Stimulated activated CD4-positive, alpha-beta T cell treated with anti-CD3 and anti-CD28 coated beads, Interleukin-1b, Interleukin-23, amount 100 ng/mL, for 1 hour (primary cell): ENCODE measurements at places on chromosomes 7 and 10.

DNA sequence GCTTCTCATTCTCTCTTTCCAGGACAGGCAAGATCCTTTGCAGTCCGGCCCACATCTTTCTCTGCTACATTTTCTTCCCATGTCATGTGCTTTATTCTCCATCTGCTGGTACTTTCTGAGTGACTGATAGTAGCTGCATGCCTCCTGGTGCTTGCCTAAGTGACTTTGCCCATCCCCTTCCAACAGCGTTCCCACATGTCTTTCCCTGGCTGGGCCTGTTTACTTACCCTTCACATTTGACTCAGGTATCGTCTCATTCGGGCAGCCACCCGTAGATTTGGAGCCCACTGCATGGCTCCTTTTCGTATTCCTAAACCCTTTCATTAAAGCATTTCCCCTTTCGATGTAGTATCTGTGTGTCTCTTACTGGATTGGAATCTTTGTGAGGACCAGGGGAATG lies 24.6 kb downstream of the TYW1 start:
- DNase-seq, result no peak

DNA sequence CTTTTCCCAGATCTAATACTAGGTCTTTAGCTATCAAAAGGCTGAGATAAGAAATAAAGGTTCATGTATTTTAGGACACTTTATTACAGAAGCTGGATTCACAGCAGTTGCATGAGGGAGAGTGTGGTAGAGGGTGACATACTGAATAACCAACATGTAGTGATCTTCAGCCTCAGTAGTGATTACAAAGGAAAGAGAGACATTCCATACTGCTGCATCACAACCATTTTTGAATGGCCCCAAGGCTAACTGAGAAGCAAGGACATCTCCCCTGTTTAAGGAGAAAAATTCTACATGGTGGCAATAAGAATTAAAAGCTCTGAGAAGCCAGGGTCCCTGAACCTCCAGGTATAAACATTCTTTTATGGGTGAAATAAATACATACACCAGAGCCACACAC lies 35.3 kb downstream of the COG5 start:
- DNase-seq, result no peak

DNA sequence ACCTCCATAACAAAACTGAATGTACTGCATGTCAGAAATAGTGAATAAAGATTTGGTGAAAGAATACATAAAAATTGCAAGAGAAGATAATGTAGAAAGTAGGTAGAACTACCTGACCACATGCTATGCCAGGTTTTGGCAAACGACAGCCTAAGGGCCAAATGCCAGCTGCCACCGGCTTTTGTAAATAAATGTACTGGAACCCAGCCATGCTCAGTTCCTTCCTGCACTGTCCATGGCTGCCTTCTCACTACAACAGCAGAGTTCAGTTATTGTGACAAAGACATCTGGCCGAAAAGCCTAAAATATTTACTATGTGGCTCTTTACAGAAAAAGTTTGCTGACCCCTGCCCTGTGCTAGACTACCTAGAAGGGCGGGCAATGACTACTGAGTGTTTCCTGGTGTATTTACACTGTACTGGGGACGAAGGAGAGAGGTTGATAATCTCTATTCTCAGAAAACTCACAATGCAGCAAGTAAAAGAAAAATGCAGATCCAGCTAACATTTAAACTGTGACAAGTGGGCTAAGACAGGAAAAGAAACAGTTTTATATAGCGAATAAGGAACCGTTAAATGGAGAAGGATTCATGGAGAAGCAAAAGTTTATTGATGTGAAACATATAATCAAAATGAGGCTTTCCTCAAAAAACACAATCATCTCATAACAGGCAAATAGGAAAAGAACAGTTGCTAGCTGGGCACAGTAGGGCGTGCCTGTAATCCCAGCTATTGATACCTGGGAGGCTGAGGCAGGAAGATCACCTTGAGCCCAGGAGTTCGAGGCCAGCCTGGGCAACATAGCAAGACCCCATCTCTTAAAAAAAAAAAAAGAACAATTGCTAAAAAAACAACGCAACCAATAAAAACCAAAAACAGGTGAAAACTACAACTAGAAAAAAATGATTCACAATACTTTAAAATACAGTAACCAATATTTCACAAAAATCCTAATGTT lies 13.7 kb downstream of the KIN start:
- no peak for DNase-seq

GRCh38 chr7:24597014-24597413 lies 23.8 kb downstream of the PALS2 start:
- no peak for DNase-seq

DNA sequence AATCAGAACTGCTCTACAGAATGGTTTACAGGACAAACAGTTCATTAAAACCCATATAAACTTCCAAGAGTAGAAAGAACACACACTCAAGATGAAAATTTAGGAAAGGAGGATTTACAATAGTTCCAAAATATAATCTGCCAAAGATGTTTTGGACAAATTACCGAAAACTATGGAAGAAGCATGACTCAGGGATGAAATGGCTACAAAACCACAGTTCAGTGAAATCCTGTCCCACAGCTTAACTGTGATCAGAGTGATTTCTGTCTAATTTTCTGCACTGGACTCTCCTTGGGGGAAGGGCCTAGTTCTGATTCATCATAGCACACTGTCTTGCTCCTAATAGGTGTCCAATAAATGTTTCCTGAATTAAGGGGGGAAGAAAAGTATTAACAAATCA lies 82.2 kb downstream of the HIPK2 start:
- no peak for DNase-seq

GRCh38 chr7:23356726-23357125 lies 57.6 kb downstream of the MALSU1 start:
- DNase-seq, result no peak

- no peak for DNase-seq
Observed at GRCh38 chr10:51918884-51919325, 219.5 kb upstream of the CSTF2T start.

- DNase-seq, result peak; percentile 56
Observed at GRCh38 chr10:26438534-26439341, 597 bp downstream of the APBB1IP start.

DNA sequence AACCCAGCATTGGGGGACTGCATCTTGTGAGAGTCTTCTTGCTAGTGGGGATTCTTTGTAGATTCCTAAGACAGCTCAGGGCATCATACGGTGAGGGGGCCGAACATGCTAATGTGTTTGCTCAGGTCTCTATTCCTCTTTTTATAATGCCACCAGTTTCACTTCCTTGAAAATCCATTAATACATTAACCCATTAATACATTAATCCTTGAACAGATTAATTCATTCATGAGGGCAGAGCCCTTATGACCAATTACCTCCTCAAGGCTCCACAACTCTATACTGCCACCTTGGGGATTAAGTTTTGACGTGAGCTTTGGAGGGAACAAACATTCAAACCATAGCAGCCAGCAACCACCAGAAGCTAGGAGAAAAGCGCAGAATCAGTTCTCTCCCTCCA lies 67.2 kb upstream of the POT1 start:
- no peak for DNase-seq

GRCh38 chr7:140069298-140069949 lies 6.7 kb upstream of the PARP12 start:
- no peak for DNase-seq

GRCh38 chr10:131802996-131803395 lies 97.8 kb upstream of the PPP2R2D start:
- no peak for DNase-seq

DNA sequence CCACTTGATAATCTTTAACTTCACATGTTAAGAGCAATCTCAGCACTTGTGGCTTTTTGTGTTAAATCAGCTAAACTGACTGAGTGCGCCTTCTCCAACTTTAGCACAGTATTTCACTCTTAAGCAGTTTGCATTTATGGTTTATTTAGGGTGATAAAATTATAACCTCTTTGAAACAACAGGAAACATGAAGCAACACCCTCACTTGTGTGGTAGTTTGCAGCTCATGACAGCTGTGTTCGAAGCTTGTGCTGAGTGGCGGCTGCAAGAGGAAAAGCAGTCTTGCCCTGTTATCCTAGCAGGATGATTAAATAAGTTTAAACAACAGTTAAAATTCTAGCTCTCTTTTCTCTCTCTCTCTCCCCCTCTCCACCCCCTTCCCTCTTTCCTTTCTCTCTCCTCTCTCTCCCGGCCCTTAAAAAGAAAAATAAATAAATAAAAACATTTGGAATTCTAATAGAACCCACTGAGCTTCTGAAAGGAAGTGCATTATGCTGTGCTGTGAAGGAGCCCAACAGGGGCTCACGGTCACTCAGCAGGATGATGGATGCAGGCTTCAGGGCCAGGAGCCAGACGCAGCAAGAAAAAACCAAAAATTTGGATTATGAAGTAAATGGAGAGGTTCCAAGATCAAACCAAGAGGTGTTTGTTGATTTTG lies 25.2 kb downstream of the OGDH start:
- no peak for DNase-seq

DNA sequence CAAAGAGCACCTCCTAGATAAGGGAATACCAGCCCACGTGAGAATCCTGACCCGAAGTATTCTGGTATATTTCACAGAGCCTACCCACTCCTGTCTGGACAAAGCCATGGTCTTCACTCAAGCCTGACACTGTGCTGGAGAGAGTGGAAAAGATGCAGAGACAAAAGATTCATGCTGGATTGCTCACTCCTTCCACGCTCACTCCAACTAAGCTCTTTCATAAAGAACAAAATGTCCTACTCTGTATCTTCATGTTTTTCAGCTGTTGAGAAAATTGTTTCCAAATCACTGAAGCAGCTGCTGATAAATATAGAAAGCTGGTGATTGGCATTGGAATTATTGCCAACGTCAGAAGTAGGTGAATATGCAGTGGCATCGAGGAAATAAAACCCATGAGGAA lies 106.0 kb downstream of the ABLIM1 start:
- DNase-seq, result no peak

GRCh38 chr10:124653811-124654651 lies 90.1 kb downstream of the FAM53B start:
- DNase-seq, result no peak

DNA sequence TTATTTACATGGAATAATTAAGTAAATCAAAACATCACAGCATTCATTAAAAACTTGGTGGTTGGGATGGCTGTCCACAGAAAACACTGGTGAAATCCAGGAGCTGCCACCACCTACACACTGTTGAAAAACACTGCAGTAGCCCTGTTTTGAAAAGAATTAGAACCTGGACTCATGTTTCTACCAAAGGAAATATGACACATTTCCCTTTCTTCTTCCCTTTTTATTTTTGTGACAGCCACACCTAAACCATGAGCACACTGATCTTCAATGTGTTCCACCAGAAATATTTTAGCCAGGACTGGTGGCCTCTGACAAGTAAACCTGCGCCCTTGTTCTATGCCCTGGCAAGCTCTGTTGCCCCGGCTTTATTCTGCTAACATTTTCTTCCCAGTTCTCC lies 3.3 kb downstream of the TMEM140 start:
- DNase-seq, result no peak

GRCh38 chr7:37191797-37192196 lies 256.9 kb downstream of the ELMO1 start:
- no peak for DNase-seq

DNA sequence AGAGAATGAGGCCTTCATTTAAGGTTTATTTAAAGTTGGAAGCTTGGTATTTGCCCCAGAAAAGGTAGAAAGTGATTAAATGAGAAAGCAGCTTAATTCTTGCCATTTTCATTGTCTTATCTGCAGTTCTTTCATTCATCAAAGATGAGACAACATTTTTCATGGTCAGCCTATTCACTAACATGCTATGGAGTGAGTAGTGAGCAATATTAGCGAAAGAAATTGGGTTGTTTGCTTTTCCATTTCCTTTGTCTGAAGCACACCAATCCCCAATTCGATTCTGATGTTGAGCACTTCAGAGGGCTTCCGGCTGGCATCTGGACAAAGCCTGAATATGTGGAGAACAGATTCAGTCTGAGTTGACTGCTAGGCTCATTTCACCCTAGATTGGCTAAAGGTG lies 317.2 kb downstream of the BBS9 start:
- no peak for DNase-seq

- no peak for DNase-seq
Observed at GRCh38 chr10:29250066-29250465, 38.8 kb upstream of the LYZL1 start.

GRCh38 chr7:154425271-154425670 lies 373.1 kb downstream of the DPP6 start:
- no peak for DNase-seq

- DNase-seq, result no peak
Observed at GRCh38 chr7:115101199-115101598, 179.3 kb downstream of the MDFIC start.

GRCh38 chr10:89053555-89053954 lies 63.0 kb downstream of the FAS start:
- DNase-seq, result no peak

GRCh38 chr7:70419526-70420380 lies 712.2 kb upstream of the GALNT17 start:
- DNase-seq, result no peak
